ENCODE measurements at places on chromosomes 4 and X.

GRCh38 chr4:55598641-55599040 is 6.6 kb upstream of the PDCL2 start:
- DNase-seq: no peak

GRCh38 chr4:148332486-148332885 is 109.7 kb downstream of the NR3C2 start:
- DNase-seq: no peak

GRCh38 chrX:135651647-135652295 is 61.7 kb upstream of the CT45A1 start:
- no peak for DNase-seq

- no peak for DNase-seq
These were observed 264.8 kb upstream of the IGFBP7 start for GRCh38 chr4:57374866-57375595.

DNA sequence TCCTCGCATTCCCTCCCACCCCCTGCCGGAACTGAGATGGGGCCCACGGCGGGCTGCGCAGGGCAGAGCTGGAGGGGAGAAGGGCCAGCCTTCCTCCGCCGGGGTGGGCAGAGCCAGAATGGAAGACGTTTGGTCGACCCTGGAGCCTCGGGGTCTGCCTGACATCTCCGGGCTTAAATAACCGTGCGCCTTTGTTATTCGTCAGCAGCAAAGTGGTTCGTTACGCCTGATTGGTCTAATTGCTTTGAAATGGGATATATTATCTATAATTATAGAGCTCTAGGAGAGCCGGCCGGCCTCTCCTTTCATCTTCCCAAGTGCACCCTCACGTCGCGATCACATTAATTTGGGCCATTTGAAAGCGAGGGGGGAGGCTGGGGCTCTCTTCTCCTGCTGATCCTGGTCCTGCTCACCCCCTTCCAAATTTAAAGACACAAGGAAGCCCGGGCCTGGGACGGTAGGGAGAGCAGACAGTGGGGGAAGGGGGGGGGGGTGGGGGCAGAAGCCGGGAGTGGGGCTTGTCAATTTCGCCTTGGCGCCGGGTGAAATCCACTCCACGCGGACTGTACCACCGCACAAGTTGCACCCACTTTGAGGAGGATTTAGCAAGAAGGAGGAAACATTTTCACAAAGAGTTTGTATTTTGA is 4.7 kb upstream of the MSX1 start:
- DNase-seq: no peak

GRCh38 chr4:102492531-102493241 is 8.5 kb upstream of the NFKB1 start:
- DNase-seq: no peak

GRCh38 chr4:12492730-12493393 is 991.3 kb downstream of the RAB28 start:
- no peak for DNase-seq

- DNase-seq: no peak
These were observed at the start of gene CNOT6L for GRCh38 chr4:77818602-77819403. Gene CNOT6L, minus strand, starts transcription at chr4:77819368. Its CDS starts 60 bp downstream, at chr4:77819308.

DNA sequence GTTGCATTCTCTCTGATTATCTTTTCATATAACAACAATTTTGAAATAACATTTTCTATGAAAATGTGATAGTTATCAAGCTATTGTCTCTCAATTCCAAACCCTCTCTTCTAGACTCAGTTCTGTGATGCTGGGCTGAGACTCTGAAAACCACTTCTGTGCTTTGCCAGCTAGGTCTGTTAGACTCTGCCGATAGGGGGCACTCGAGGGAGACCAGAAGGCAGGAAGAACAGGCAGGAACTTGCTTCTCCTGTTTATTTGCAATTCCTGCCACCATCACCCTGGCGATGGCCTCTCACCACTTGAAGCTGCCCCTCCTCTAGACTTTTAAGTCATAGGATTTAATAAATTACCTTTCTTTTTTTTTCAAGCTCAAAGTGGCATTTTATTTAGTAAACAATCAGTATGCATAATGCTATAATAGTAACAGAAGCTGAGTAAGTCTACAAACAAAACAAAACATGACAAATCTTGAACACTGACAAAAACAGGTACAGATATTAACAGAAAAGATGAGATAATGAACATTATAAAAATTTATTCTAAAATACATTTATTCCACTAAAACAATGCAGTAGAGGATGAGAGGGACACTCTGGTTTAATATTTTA is 49.7 kb downstream of the RASL11B start:
- DNase-seq: no peak

DNA sequence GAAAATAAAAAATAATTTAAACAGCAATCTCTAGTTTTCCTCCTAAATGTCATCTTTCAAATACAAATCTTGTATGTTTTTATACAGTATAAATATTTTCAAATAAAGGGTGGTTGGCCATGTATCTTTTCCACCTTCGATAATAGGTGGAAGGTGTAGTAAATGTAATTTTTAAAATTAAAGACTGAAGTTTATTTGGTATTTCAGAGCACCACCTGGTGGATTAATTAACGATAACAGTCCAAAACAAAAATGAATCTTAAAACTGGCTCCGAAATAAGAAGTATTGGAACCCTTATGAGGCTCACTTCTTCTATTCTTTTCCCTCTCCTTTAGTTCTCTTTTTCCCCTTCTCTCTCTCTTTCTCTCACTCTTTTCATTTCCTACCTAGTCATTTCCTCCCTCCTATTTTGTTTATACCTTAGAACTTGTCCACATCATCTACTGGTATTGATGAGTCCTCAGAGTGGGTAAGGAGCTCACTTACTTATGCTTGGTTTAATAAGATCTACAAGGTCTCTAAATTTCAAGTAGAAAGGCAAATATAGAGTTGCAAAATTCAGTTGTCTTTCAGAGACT is 82.9 kb upstream of the EXOC1L start:
- DNase-seq: no peak

DNA sequence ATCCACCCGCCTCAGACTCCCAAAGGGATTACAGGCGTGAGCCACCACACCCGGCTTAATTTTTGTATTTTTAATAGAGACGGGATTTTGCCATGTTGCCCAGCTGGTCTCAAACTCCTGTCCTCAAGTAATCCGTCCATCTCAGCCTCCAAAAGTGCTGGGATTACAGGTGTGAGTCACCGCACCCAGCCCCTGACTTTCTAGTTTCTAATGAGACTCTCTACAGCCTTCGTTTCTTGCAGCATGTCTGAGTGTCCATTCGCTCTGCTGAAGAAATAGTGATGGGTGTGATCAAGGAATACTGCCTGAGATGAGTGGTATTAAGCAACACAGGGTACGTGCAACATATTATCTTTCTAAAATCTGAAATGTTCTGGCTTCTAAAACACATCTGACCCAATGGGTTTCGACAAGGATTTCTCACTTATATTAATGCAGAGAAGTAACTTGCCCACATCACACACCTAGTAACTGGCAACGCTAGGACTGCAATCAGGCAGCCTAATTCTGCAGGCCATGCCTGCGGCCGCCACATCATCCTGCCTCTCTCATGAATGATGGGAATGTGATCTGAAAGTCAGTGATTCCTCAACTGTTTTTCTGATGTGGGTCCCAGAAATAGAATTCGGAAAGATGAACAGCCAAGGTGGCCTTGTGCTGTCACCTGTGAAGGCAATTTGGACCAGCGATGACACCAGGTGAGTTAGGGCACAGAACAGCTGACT is 74.3 kb downstream of the RBM47 start:
- DNase-seq: no peak

- DNase-seq: peak; percentile 86
These were observed 39.3 kb downstream of the EVC start for GRCh38 chr4:5750052-5750945.

DNA sequence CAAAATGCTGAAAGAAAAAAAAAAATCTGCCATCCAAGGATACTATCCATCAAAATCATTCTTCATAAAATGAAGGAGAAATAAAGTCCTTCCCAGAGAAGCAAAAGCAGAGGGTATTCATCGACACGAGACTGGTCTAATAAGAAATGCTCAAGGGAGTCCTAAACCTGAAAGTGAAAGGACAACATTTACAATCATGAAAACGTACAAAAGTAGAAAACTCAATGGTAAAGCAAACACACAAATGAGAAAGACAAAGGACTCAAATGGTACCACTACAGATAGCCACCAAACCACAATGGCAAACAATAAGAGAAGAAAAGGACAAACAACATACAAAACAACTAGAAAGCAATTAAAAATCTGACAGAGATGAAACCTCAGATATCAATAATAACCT is 41.0 kb downstream of the CD99L2 start:
- DNase-seq: no peak

GRCh38 chr4:120765260-120765680 is 157.3 kb downstream of the PRDM5 start:
- DNase-seq: no peak

- DNase-seq: no peak
These were observed 7.5 kb downstream of the PCDH10 start for GRCh38 chr4:133156556-133156955.

Data from AG04449 (cell line).